NCI-H1417 treated with DMSO at 0.1 percent for 48 hours (cell line): ENCODE measurements at places on chromosomes 1 and 21.

- DNase-seq, result no peak
These were observed 33.6 kb upstream of the DIP2A start for GRCh38 chr21:46425041-46425440.

DNA sequence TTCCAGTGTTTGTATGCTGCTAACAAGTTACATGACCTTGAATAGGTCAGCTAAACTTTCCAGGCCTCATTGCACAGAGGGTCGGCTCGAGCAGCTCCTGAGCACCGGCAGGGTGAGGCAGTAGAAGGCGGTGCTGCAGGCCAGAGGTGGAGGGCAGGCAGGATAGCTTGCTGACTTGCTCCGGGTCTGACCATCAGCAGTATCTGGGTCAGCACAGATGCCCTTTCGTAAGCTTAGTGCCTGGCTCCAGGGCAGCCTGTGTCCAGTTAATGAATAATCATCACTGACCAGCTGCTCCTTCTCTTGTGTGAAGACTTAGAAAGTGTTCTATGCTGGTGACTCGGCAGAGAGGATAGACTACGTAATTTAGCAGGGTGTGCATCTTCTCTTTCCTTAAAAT lies 6.9 kb downstream of the MAPKAPK2 start:
- no peak for DNase-seq

DNA sequence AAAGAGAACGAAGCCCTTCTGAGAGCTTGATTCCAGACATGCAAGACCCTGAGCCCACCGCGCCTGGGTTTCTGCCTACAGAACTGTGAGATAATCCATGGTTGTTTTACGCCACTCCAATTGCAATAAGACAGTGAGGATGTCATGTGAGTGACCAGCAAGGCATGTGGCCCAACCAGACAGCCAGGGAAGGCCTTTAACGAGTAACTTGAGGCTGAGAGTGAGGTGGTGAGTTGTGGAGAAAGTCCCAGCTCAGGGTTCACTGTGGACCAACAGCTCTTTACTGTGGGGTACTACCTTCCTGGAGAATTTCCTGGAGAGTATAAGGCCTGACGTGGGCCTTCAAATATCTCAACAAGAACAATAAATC lies 153.9 kb downstream of the ETS2 start:
- no peak for DNase-seq

- no peak for DNase-seq
These were observed 45.1 kb upstream of the GUCA2A start for GRCh38 chr1:42209526-42210251.
